ENCODE measurements at places on chromosomes 1 and 21.

DNA sequence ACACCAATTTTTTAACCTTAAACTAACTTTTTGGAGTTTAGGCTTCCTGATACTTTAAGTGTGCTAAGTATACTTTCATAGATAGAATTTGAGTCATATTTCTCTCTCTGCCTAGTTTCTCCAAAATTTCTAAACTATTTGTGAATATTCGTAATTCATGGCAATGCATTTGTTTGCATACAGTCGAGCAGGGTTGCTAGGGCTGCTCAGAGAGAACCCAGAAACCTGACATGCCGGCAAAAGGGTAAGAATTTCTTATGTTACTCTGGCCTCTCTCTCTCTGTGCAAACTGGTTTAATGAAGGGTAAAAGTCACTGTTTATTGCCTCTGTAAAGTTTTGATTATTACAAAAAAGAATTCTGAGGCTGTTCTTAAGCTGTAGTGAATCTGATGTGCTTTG is 25.1 kb upstream of the SLC9A1 start:
- no peak for DNase-seq

DNA sequence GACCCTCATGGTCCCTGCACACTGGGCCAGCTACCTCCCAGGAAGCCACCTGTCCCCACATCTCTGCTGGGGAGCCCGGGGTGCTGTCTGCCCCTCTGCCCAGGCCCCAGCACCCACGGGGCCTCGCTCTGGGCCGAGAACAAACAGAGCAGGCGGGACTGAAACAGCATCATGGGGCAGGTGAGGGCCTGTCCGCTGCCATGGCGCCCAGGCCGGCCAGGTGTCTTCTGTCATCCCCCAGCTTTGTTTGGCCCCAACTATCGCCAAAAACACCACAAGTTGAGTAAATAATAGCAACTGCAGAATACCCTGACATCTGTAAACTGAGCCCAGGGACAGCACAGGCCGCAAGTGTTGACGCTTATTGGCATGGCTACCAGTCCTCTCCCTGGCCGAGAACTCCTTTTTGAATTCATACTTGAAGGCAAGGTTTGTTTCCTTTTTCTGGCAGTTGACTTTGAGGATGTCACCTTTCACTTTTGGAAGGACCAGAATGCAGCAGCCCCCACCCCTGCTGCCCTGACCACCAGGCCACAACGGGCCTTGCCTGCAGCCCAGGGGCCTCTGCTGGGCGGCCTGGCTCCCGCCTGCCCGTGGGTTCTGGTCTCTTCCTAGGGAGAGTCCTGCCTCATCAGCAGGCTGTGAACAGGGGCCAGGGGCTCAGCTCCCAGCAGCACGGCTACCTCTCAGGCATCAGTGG is 152.7 kb downstream of the CASZ1 start:
- DNase-seq = no peak

GRCh38 chr1:70764747-70765146 is 282.9 kb downstream of the PTGER3 start:
- DNase-seq = no peak

DNA sequence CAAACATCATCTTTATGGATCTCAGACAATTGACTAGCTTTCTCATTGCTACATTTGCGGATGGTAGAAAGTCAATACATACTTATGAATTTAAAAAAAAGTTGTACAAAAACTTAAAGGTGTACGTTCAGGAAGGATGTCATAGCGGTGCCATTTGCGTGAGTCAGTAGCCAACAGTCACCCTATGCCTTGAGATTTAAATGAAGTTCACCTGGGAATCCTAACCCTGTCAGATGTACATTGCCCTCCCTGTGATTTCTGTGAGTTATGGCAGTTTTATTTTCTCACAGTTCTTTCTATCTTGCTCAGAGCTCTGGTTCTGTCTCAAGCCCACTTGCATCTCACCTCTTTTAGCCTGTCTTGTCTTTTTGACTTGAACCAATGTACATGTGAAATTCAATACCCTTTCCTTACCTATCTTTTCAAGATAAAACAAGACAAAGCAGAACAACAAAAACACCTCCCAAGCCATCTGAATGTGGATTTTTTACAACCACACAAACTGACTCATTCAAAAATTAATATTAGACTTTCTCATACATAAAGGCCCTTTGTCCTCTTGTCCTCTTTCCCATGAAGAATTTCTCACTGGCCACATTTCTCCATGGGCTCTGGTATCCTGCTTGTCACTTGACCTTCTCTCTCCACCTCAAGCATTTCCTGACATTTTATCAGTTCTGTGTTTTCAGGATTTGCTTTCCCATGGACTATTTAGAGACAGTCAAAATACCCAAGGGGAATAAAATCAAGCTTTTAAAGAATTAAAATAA is 25.3 kb upstream of the ZNF697 start:
- DNase-seq = peak; percentile 17

GRCh38 chr1:244865028-244865371 is 657 bp upstream of the HNRNPU start:
- DNase-seq = no peak

DNA sequence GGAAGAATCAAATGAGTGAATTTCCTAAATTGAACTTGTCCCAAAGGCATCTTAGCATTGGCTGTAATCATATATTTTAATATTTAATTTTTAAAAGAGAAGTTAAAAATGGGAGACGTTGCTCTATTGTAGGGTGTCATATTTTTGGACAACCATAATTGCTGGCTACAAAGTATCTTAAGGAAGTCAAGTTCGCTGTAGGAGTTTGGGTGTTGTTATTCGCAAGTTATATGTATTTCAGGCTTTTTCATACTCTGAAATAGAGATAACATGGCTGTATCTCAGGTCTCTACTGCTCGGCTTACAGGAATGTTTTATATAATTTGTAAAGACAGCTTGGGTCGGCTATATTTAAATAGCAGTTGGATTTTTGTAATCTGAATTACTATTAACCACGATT is 852 bp downstream of the TMEM50A start:
- DNase-seq = no peak

All from hepatic stellate cell (primary cell).